PC-9 (cell line): ENCODE measurements at places on chromosomes 3 and 15.
A peak's percentile ranks its signal among the peaks of the same experiment; 100 is the strongest.

GRCh38 chr15:57356636-57357035 is 19.7 kb upstream of the CGNL1 start:
- no peak for DNase-seq

DNA sequence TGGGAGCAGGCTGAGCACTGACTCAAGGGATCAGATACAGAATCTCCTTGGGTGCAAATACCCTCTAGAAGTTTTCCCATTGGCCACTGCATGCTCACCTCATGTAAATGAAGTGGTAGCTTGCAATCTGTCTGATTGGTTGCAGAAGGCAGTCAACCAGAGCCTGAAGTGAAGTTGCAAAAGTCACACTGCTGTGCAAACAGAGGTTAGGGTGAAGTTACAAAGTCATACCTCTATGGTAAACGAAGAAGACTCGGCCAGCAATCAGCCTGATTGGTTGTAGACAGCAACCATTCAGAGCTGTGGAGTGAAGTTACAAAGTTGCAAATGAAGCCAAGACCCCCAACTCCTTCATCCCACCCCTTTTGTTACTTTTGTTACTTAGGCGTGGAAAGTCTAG is 27.1 kb downstream of the STARD9 start:
- no peak for DNase-seq

DNA sequence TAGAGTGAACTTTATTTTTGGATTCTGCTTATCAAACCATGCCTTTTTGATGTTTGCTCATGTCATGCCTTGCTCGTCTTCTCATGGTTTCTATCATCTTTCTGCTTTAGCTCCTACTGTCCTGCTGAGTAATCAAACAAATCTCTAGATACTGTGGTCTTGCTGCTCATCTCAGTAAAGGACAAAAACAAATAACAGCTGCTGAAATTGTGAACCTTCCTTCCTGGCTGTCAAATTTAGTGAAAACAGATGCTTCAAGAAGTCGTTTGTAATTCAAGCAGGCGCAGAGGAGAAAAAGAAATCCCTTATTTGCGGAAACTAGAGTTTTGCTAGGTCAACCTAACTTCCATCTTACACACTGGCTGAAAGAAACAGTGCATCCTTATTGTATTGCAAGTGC is 616.1 kb upstream of the ALCAM start:
- DNase-seq = no peak

DNA sequence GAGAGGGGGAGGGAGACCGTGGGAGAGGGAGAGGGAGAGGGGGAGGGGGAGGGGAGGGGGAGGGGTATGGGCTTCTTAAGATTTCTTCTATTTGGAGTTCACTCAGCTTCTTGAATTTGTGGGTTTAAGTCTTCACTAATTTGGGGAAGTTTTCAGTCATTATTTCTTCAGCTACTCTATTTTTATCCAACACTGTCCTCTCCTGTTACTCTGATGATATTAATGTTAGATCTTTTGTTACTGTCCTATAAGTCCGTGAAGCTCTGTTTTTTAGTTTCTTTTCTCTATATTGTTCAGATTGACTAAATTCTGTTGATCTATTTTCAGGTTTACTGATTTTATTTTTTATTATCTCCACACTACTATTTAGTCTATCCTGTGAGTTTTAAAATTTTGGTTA is 351.5 kb upstream of the TPM1 start:
- DNase-seq = no peak

DNA sequence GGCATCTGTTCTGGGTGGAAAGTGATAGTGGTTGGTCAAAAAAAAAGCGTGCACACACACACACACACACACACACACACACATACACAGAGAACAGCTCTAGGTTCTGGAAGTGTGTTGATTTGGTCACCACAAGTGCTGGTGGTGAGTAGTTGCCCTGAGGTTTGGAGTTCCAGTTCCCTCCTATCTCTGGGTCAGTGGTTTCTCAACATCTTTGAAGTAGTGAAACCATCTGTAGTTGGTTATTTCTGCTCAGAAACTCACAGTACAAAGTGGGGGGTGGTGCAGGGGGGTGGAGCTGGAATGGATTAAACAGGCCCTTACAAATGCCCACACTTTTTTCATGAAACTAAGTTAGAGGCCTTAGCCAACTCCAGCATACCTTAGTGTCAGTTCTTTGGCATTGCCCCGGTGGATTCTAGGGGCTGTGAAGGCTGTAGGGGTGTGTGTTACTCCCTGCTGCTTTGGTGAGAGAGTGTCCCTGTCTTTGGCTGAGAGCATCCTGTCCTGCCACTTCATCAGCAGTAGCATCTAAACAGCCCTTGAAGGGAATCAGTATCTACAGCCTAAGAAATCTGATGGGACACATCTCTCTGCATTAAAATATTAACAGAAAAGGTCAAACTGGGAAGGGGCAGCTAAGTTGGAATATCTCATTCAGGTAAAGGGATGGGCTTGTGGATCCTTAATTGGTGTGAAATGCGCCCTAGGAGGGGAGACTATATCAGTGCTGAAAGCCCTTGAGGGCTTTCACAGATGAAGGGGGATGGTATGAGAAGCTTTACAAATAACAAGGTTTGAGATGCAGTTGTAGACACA is 20.6 kb downstream of the SMAD3 start:
- peak; percentile 47 for DNase-seq
